ENCODE measurements at places on chromosomes 6 and 20.

DNA sequence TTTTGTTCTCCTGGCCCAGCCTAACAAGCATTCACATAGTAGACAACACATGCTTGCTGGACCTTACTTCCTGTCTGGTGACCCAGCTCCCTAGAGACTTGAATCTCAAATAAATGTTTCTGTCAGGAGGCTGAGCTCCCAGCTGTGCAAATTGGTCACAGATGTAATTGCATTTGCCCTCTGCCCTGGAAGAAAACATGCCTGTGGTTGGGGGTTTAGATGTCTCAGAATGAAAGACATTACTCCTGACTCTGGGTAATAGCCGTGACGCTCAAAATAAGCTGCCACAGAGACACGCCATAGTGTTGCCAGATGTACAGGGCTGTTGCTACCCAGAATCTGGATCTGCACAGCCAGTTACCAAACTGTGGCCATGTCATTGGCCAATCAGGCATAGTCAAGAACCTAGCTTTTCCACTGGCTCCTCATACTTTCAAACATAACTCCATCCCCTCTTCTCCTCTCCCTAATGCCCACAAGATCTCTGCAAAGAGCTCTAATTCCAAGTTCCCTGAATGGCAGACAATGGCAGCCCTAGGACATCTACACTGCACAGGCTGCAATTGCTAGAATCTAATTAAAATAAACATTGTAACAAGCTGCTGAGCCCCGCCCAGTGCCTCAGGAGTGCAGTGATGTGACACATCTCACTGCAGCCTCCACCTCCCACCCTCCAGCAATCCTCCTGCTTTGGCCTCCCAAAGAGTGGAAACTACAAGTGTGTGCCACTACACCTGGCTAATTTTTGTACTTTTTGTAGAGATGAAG is 32.8 kb upstream of the GMPR start:
- no peak for DNase-seq

DNA sequence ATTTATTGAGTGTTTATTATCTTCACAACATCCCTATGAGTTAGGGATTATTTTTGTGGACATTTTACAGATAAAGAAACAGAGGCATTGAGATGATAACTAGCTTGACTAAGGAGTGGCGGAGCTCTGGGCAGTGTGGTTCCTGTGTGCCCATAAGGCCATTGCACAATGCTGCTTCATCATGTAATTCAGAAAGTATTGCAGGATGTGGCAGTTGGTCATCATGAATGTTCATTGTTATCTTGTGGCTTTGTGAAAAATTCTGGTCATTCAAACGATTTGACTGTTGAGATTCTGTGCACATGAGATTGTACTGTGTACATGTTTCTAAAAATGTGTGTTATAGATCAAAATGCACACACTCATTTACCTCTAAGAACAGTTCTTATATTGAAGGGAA is 150.8 kb downstream of the ESR1 start:
- no peak for DNase-seq

- no peak for DNase-seq
Measured at GRCh38 chr20:38255393-38255792, 5.1 kb downstream of the KIAA1755 start.

DNA sequence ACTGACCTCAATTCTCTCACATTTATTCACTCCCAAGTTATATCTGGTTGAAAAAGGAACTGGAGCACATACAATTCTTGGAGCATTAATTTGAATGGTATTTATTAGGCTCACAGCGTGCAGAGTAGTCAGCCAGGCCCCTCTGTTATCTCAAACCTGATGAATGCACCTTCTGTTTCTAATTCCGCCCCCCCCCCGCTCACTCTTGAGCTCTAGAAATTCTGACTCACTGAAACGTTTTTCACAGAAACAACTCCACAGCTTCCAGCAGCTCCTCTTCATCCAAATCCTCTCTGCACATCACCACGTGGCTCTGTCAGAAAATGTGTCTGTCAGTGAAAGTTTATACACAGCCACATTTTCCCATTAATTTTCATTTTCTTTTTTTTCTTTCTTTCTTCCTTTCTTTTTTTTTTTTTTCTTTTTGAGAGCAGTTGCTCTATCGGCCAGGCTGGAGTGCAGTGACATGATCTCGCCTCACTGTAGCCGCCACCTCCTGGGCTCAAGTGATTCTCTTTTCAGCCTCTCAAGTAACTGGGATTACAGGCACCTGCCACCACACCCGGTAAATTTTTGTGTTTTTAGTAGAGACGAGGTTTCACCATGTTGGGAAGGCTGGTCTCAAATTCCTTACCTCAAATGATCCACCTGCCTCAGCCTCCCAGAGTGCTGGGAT is 109.4 kb downstream of the TBXT start:
- DNase-seq, result no peak

DNA sequence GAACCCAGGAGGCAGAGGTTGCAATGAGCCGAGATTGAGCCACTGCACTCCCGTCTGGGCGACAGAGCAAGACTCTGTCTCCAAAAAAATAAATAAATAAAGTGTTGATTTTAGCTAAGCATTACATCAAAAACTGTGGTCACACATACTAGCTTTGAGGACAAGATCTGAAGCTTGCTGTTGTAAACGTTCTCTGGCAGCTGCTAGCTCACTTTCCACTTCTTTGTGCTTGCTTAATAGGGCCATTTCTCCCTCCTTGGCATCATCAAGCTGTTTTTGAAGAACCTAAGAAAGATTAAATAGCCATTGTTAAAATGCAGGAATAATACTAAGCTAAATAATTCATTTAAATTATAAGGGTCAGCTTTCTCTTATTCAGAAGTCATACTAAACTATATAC is 55.7 kb downstream of the FAM184A start:
- DNase-seq, result no peak

DNA sequence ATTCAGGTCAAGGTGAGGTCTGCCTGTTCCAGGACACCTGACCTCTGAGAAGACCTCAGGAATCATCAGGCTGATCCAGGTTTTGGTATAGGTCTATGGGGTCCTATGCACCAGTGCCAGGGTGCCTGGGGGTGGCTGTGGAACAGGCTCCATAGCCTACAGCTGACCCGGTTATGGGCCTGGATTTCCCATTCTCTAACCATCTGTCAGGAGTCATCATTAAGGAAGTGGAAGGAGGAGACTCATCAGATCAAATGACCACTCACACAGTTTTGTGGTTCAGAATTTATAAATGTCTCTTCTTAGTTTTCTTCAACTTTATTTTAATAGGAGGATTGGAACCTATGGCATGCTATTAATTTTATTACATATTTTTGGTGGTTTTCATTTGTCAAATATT is 14.8 kb downstream of the PLA2G7 start:
- DNase-seq, result no peak

DNA sequence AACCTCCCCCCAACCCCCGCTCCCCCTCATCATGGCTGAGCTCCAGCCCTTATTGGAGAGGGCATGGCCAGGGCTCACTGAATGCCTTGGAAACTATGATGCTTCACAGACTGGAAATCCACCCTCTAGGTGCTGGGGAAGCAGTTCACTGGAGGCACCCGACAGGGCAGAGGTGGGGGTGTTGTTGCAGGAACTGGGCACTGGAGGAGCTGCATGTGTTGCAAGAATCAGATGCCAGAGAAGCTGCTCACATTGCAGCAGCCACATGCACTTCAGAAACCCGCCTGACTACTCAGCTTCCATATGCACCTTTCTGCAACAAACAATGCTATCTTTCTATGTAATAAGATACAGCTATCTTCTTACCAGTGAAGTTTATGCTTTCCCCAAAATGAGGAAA is 7.9 kb upstream of the TBPL1 start:
- no peak for DNase-seq

DNA sequence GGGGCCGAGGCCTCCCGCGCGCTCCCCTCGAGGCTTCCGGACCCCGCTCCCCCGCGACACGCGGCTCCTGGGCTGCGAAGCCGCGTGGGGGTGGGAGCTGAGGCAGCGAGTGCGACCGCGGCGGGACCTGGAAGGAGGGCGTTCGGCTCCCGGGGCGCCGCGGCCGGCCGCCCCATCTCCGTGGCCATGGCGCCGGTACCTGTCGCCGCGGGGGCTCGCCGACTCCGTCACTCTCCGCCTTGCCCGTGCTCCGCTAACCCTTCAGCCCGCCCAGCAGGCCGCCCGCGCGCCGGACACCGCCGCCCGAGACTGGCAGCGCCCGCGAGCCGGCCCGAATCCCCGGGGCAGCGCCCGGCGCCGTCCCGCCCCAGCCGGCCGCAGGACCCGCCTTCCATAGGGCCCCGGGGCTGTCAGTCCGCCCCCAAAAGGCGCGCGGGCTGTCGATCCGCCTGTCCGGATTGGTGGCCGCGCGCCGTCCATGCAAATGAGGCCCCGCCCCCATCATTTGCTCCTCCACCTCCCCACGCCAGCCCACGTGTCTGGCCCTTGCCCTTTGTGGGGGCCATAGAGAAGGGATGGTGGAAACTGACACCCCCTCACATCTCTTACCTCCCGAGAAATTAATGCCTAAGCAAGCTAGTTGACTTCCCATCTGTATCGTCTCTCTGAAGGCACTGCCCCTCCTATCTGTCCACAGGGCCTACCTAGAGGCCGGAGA is at the start of gene FKBP5:
Gene FKBP5 (minus strand): TSS at position 311 of the 718 bp plus-strand sequence. CDS start 46,091 bp downstream, outside the sequence.
- peak; percentile 82 for DNase-seq

DNA sequence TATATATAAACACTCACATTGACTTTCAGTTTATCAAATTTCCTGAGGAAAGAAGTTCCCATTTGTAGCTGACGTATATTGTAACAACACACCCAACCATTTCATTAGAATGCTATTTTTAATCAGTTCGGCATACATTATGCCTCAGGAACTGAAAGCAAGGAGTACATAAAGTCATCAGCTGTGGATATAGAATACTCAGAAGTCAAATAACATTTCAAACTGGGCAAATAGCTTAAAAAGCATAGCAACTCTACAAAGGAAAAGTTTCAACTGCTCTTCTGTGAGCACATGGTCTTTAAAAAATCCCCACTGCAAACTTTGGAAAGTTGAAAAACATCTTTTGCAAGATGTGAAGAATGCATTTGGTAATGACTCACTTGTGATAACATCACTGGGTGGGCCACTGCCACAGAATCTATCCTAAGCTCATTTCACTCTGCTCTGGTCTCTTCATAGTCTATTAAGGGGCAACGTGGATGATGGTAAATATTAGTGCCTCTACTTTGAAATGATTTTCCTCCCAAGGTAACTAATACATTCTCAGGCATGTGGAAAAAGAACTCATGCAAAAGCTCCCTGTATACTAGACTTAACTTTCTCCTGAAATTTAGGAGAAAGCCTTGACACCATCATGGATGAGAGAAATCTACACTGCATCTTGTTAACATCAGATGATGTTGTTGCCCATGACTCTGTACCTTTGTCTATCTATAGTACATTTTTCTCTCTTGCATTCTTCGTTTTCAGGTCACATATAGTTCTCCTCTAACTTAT is 49.2 kb downstream of the FYN start:
- no peak for DNase-seq

GRCh38 chr6:127462376-127462775 is 3.2 kb upstream of the KIAA0408 start:
- DNase-seq, result no peak

- no peak for DNase-seq
Measured at GRCh38 chr6:47106216-47106615, 64.1 kb upstream of the ADGRF1 start.

DNA sequence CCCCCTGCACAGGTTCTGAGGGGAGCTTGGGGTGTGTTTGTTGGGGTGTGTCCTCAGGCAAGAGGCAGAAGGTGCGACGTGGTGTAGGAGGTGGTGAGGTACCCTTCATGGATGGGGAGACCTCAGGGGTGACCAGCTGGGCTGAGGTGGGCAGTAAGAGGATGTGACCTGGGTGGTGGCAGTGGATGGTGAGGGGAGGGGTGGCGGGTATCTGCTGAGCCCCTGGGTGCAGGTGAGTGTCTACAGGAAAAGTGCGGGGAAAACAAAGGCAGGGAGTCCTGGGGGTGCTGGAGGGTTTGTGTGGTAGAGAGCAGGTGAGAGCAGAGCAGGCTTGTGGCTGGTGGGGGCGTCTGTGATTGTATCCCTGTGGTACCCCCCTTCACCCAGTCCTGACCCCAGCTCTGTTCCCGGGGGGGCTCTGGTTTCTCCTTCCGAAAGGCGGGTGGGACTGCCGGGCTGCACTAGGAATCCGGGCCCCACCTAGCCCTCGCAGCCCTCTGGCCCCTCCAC is 631 bp downstream of the RAET1L start:
- DNase-seq, result no peak

GRCh38 chr6:33945931-33946330 is 142.1 kb upstream of the MLN start:
- DNase-seq, result no peak

DNA sequence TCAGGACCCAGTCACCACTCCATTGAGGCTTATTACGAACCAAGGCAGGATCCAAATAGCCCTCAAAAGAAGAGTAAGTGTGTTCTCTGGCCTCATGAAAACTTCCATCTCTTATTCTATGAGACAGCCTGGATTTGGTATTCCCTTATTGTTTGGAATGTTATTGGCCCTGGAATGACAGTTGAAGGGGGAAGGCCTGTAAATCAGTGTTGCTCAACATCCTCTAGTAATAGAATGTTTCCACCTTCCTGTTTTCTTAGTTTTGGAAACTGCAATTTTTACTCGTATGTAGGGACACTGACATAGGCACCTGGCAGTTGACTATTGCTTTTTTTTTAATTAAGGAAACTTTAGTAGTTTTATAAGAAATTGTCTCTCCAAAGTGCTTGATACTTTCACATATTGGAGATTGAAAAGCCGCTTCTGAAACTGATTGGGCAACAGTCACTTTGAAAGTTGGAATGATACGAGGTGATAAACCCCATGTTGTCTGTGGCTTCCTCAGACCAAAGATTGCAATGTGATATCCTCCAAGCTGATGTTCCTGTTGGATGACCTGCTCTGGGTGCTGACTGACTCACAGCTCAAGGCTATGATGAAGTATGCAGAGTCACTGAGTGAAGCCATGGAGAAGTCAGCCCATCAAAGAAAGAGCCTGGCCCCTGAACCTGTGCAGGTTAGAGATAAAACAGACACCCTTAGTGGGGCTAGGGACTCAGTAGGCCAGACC is 43.1 kb downstream of the BLTP3A start:
- no peak for DNase-seq

DNA sequence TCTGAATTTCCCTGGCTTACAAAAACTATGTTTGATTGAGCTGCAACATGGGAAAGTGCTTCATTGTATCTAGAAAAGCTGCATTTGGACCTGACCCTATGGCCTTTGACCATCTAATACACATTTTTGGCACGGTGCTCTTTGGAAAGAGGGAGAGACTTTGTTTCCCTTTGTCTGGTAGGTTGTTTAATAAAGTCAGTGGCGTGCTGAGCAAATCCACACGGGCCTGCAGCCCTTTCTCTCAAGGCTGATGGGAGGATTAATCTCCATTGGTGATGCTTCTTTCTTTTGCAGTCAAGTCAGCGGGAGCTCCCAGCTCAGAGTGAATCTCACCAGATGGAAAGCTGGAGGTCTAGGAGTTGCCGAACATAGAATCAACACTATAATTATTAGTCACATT is 314.7 kb upstream of the CNR1 start:
- DNase-seq, result no peak

GRCh38 chr6:133894369-133894768 is 5.5 kb downstream of the TCF21 start:
- no peak for DNase-seq

GRCh38 chr6:159788753-159789376 is 537 bp downstream of the TCP1 start:
- DNase-seq, result no peak

Data from NCI-H460 (cell line).